Activated gamma-delta T cell (primary cell): ENCODE measurements at places on chromosomes 5 and 9.

GRCh38 chr9:21081451-21081850 lies 3.7 kb upstream of the IFNB1 start:
- no peak for DNase-seq

DNA sequence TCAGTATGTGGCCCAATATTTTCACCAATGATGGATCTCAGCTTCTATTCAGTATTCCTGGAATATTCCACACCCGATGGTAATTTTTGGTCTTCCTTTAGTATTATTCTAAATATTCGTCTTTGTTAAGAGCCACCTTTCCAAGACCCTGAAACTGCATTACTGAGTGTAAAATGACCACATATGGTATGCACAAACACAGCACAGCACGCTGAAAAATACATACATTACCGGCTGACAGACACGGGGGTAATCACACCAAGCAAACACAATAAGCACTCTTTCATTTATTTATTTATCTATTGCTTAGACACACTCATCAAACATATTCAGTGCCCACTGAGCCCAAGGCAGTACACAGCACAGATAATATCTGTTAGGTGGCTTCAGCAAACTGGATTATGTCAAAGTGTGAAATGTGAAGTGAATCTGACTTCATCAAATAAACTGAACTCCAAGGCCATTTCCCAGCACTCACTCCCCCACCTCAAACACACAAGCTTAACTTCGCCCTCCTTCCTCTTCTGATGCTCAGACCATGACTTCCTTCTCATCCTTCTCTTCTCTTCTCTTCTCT lies 1637.8 kb upstream of the C9orf72 start:
- no peak for DNase-seq

GRCh38 chr9:119675951-119676350 lies 306.7 kb upstream of the BRINP1 start:
- DNase-seq = no peak

GRCh38 chr9:69818750-69819345 lies 1.8 kb upstream of the CFAP95 start:
- no peak for DNase-seq

DNA sequence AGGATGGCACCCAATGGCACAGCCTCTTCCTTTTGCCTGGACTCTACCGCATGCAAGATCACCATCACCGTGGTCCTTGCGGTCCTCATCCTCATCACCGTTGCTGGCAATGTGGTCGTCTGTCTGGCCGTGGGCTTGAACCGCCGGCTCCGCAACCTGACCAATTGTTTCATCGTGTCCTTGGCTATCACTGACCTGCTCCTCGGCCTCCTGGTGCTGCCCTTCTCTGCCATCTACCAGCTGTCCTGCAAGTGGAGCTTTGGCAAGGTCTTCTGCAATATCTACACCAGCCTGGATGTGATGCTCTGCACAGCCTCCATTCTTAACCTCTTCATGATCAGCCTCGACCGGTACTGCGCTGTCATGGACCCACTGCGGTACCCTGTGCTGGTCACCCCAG lies 25.4 kb downstream of the HRH2 start:
- no peak for DNase-seq

- DNase-seq = no peak
These were observed 97.5 kb upstream of the ARAP3 start for GRCh38 chr5:141779503-141779973.
